ENCODE measurements at places on chromosomes 4 and X.

DNA sequence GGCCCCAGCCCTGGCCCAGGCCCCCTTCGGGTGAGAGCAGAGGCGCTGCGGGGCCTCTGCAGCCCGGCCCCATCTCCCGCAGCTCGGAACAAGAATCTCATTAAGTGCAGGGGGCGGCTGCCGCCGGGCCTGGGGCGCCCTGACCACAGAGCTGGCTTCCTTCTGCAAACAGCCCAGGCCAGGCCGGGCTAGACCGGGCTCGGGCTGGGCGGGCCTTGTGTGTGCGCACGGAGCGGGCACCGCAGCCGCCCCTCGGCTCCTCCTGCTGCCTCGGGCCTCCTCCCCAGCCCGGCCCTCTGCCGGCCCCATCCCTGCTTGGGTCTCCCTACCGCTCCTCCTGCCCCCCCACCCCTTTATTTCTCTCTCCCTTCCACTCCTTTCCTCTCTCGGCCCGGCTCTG lies 83.3 kb downstream of the EFNB1 start:
- DNase-seq, result no peak

DNA sequence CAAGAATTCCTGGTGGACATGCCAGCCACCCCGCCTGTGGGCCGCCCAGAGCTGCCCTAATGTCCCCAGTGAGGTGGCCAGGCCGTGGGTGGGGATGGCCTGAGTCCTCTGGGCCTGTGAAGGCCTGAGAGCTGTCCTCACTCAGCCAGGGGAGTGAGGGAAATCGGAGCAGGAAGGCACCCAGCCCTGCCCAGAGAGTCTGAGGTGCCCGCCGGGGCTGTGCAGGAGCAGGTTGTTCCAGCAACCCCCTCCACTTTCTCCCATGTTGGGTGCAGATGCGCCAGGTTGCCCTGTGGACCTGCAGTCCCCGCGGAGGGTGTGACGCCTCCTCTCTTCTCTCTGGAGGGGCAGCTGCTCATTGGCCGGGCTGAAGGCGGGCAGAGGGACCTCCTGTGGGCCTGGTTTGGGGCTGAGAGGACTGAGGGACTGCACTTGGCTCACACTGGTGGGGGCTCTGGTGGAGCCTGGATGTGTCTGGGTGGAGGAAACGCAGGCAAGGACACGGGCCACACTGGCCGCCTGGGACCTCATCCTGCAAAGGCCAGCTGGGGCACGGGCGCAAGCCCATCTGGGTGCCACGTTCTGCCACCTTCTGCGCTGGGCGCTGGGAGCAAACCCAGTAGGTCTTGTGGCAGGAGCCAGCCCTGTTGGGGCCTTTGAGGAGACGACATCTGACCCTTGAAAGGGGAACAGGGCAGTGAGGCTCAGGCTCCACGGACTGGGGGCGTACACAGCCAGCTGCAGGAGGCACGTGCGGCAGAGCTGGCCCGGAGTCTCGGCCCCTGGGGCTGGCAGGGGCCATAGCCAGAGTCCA lies 14.0 kb downstream of the DOK7 start:
- no peak for DNase-seq

DNA sequence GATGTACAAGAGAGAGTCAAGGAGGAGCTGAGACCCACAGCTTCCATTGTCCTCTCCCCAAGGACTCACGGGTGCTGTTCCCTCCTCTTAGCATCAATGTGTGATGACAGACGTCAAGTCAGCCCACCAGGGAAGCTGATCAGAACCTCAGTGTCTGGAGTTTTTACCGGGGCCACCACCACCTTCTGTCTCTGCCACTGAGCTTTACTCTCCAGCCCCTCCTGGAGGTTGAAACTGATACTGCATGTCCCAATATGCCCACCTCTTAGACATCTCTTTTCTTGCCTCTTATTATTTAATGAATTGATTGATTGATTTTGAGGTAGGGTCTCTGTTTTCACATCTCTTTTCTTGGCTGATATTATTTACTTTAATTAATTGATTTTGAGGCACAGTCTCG lies 10.3 kb upstream of the AKAP17A start:
- DNase-seq, result peak; percentile 38

- no peak for DNase-seq
Observed at GRCh38 chr4:96162636-96163035, 322.7 kb downstream of the PDHA2 start.

DNA sequence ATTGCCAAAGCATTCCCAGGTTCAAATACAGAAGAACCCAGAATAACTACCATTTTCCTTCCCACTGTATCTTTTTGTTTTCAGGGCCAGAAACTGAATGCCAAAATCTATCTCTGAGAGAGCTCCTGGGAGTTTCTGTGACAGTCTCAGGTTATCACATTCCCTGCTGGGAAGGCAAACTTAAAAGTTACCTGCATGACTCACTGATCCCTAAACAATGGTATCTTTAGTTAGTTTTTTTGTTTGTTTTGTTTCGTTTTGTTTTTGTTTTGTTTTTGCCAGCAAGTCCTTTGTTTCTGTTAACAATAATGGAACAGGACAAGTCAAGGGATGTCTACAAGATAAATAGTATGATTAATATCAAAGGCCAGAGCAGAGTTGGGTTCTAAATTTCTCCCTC lies 34.3 kb downstream of the PAPSS1 start:
- DNase-seq, result no peak

DNA sequence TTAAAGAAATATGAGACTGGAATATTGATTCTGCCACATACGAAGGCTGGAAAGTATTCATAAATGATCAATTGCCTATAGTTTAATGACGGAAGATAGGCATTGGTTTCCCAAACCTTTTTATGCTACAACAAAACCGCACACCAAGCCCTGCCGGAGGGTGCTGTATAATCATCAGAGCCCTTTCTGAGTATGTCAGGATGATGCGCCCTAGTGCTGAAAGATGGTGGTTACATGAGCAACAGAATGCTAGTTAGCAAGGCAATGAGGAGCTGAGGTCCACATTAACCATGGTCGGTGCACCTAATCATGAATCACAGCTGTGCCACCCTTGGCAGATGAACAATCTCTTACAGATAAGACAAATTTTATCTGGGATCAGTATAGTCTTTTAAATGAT lies 491.1 kb downstream of the PACRGL start:
- DNase-seq, result no peak

DNA sequence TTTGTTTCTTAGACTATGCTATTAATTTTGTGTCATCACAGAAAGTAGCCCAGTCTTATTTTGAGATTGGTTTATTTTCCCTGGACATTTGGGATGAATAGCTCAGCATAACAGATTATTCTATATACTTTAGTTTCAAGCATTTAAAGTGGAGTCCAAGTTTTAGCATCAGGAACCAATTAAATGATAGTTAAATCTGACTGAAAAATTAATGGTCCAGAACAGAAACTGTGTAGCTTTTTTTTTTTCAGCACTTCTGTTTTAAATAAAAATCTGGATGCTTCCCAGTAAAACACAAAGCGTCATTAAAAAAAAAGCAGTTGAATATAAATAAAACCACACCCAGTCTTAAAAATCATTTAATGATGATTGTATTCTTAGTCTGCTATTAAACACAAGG lies 59.4 kb upstream of the PITX2 start:
- DNase-seq, result no peak

DNA sequence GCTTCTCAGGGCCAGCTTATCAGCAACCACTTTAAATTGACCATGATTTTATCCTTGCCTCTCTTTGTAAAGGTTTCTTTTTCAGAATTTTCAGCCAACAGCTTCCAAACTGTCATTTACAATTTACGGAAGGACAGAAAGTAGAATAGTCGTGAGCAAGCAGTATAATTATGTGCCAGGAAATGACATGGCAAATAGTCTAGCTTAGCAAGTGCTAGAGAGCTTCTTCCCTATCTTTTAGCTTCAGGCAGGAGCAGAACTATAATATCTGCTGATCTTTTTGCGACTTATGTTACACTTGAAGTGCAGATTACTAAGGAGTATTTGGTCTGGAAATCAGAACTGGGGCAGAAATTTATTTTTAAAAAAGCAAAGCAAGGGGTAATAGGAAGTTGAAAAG lies 123.0 kb upstream of the AP1S2 start:
- no peak for DNase-seq

- DNase-seq, result no peak
Observed at GRCh38 chrX:40550066-40550465, 30.7 kb upstream of the ATP6AP2 start.

DNA sequence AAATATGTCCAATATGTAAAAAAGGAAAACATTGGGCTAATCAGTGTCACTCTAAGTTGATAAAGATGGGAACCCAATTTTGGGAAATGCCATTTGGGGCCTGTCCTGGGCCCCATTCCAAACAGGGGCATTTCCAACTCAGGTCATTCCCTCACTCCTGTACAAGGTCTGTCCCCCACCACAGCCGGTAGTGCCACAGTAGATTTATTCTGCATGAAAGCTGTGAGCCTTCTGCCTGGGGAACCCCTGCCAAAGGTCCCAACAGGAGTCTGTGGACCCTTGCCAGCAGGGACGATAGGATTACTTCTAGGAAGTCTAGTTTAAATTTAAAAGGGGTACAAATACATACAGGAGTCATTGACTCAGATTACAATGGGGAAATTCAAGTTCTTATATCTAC lies 317.6 kb upstream of the GNPDA2 start:
- DNase-seq, result no peak

GRCh38 chrX:110417128-110417527 lies 58.5 kb downstream of the RTL9 start:
- DNase-seq, result no peak

- DNase-seq, result no peak
Observed at GRCh38 chrX:86369847-86370630, 221.8 kb downstream of the DACH2 start.

DNA sequence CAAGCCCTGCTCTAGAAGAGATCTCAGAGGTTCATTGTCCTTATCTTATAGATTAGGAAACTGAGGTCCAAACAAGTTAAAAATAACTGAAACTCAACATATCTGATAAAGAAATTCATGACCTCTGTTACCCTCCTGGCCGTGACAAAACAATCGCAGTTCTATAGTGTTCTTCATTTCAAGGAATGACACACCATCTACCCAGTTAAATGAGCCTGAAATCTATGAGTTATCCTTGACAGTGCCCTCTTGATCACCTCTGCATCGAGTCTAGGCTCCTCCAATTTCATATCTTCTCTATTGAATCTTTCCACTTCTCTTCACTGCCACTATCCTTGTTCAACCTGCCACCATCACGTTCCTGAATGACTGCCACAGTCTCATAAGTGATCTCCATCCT lies 325.3 kb upstream of the TEX13C start:
- no peak for DNase-seq

DNA sequence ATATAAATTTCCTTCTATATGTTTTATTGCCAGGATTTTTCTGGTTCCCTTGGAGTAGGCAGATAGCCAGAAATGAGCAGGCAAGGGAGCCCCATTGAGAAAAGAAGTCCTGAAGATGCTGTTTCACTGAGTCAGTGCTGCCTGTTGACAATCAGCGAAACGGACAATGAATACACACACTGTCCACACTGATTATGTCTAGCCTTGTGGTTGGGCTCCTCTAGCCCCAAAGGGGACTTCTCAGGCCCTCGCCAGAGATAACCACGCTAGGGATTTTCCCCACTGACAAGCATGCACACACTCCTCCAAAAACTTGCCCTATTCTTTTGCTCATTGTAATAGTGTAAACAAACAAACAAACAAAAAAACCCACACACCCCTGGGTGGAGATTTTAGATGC lies 369.3 kb downstream of the DMD start:
- DNase-seq, result no peak

DNA sequence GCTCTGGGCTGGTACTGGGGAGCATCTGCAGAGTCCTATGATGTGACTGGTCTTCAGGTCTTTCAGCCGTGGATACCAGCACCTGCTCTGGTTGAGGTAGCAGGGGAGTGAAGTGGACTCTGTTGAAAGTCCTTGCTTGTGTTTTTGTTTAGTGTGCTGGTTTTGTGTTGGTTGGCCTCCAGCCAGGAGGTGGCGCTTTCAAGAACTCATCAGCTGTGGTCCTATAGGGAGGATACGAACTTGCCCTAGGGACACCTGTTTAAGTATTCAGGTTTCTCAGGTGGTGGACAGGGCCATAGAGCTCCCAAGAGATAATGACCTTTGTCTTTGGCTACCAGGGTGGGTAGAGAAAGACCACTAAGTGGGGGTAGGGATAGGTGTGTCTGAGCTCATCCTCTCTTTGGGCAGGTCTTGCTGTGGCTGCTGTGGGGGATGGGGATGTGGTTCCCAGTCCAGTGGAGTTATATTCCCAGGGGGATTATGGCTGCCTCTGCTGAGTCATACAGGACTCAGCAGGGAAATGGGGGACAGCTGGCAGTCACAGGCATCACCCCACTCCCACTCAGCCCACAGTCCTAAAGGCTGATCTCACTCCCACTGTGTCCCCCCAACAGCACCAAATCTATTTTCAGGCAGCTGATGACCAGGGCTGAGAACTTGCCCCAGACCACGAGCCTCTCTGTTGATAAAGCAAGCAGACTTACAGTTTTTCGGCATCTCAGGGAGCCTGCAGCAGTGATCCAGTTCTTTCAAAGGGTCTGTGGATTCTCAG lies 24.1 kb downstream of the MSMO1 start:
- no peak for DNase-seq

GRCh38 chrX:130114141-130114588 lies 3.9 kb upstream of the ELF4 start:
- no peak for DNase-seq

DNA sequence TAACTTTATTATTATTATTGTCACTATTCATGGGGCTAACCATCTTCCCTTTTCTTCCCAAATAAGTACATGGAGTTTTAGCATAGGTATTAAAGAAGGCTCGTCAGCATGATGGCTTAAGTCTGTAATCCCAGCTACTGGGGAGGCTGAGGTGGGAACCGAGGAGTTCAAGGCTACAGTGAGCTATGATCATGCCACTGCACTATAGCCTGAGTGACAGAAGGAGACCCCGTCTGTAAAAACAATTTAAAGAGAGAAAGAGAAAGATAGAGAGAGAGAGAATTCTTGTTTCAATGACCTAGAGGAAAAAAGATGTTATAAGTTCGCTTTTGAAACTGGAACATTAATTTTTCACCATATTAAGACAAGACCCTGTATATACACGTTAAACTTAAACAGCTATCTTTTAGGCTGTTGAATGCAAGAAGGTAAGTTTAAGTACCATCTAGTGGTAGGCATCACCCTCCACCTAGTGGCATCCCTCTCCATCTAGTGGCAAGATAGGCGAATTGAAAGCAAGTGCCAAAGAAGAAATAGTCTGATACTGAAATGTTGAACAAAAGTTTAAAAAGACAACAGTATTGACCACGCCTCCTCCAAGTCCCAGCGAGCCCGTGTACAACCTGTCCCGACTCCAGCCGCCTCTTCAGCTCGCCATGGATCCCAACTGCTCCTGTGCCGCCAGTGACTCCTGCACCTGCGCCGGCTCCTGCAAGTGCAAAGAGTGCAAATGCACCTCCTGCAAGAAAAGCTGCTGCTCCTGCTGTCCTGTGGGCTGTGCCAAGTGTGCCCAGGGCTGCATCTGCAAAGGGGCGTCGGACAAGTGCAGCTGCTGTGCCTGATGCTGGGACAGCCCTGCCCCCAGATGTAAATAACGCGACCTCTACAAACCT lies 26.0 kb upstream of the YTHDC1 start:
- DNase-seq, result peak; percentile 10

GRCh38 chrX:132333351-132333750 lies 114.1 kb upstream of the RAP2C start:
- DNase-seq, result no peak

DNA sequence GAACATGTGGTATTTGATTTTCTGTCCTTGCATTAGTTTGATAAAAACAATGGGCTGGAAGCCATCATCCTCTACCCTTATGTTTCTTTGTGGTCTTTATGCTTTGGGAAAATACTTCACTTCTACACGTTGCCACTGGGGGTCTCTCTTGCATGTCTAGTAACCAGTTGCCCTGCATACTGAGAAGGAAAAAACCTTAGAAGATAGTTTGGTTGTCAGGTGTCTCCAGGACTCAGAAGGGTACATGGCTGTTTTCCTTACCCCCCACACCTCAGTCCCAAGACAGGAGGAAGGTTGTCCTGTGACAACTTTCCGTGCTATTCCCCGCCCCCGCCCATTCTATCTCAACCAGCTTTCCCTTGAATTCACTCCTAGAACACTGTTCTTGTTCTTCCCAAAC lies 62.1 kb upstream of the LANCL3 start:
- DNase-seq, result no peak

All from activated T-helper 1 cell treated with anti-CD3 and anti-CD28 coated beads, Interleukin-2, amount 50 U/mL, for 16 hours (primary cell).